ENCODE measurements at places on chromosomes 1 and 21. TPM values are rescaled to one million over a fixed set of nuclear protein-coding genes. Genes with fewer than 3 reads are reported as not detected.
A peak's percentile ranks its signal among the peaks of the same experiment; 100 is the strongest.

PDZK1 gene
- 0.34 TPM for total RNA-seq

DIRAS3 gene
- total RNA-seq: not detected

AIRE gene
- not detected for total RNA-seq

FCRLA gene
- not detected for total RNA-seq

CYP4A22 gene
- total RNA-seq: not detected

KRTAP24-1 gene
- total RNA-seq: not detected

SEC22B gene
- 21.9 TPM for total RNA-seq

CD1D gene
- total RNA-seq: not detected

SYCP1 gene
- not detected for total RNA-seq

ERVH48-1 gene
- 0.13 TPM for total RNA-seq

KCNK2 gene
- not detected for total RNA-seq

RGS18 gene
- total RNA-seq: 0.40 TPM

GBP7 gene
- 0.26 TPM for total RNA-seq

- DNase-seq: no peak
Observed at GRCh38 chr1:69553726-69554125, 14.0 kb upstream of the LRRC7 start.

DNA sequence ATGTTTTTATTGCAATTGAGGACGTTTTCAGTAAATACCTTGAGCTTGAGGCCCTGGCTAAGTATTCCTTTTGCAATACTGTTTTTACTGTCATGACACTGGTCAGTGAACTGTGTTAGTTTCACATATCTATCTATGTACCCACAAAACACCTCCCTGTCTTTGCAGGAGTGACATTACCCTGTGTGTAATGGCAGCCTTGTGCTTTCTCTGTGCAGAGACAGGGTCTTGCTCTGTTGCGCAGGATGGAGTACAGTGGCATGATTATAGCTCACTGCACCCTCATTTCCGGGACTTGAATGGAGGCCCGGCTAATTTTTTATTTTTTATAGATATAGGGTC is 8.9 kb downstream of the YBX1 start:
- DNase-seq: no peak

DNA sequence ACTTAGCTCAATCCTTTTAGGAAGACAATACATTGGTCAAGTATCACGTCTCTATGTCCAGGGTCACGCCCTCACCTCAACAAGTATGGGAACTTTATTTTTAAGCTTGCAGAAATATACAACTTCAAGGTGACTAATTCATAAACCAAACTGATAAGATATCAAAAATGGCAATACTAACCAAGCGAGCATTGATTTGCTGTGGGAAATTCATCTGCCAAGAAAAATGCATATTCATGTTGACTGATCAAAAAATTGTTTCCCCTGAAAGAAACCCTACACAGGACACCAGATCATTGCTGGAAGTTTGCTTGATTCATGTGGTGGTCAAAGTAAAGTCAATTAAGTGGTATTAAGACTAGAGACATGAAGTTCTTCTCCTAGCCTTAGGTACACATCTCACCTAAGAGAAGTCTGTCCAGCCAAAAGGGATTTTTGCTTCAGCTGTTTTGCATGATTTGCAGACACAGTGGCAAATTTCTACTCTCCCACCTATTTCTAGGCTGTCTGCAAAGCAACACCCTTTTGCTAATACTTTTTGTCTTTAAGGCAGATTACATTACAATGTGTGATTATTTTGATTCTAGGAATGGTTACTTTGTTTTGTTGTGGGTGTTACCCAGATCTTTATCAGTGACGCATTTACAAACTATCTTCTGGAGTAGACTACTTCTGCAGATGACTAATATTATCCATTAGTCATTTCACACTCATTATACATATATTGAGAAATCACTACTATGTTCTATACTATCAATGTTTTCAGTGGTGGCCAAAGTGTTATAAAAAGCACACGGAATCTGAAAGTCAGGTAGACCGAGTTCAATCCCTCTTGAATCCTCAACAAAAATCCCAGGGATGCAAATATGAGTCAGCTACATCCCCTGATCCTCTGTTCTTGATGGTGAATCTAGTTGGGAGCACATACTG is 12.4 kb downstream of the SAMSN1 start:
- no peak for DNase-seq

DNA sequence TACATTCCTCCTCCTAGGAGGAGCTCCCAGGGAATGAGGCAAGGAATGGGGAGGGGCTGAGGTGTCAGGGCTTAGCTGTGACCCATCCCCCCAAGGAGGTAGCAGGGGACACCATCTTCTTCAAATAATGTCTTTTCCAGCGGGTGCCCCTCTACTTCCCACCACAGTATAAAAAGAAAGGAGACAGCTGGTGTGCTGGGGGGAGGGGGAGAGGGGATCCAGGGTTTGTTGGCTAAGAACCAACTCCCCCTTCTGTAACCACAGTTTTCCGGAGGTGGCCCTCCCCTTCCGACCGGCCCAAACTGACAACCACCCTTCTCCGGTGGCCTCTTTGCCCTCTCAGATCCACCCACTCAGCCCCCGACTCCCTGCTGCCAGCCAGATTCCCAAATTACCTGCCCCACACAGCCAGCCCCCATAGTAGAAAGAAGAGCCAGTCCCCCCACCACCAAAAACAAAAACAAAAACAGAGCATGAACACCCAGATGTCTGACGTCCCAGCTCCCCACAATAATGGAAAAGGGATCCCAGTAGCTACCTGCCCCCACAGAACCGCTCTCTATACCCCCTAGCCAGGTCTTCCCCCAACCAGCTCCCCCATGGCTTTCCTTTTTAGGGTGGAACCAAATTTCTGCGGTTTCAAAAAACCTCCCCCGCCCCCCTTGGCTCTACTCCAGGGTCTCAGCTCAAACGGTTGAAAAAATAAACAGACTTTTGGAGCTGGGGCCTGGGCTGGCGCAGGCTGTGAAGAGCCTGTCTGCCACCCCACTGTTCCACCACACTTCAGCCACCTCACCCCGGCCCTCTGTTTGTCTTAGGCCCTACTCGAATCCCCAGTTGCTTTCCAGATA is 2.1 kb downstream of the ARHGEF2 start:
- peak; percentile 63 for DNase-seq

DNA sequence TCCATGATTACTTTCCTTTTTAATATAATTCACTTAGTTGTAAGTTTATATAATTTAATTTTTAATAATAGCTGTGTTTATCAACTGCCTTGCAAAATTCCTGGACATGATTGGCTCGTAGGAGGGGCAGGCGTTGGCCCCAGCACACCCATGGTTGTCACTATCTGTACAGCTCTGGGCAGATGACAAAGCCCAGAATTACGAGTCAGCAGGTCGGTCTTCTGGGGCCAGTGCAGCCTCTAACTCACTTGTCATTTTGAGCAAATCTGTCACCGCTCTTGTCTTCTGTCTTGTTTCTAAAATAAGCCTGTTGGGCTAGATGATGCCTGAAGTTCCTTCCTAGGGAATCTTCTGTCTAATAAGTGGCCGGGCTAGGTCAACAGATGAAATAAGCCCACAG is 21.4 kb upstream of the LRRC38 start:
- no peak for DNase-seq

DNA sequence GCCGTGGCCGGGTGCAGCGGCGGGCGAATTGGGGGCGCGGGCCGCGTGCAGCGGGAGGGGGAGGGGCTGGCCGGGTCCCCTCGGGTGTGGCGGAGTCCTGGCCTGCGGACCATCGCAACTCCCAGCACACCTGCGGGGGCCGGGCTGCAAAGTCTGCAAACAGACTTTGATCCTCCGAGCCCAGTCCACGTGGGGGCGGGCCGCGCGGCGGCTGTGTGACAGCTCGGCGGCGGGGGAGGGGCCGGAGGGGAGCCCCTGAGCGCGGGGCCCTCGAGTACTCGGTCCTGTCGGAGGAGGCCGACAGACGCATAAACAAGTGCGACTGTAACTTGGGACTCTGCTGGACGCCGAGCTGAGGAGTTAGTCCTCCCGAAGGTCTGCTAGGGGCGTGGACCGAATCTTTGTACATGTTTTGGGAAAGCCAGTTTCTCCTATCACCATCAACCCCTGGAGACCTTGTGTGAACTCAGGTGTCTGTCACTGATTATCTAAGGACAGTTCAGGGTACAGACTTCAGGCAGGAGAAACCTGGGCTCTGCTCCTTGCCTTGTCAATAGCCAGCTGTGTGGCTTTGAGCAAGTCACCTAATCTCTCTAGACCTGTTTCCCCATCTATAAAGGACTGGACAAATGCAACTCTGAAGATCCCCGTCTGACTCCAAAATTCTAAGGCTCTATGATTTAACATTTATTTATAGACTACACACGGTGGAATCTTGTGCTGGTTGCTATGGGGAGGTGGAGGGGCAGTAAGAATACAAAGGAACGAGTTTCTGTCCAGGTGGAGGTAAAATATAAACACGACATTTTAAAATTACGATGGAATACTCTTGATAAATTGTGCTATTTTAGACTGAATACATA is 710 bp upstream of the SLC30A1 start:
- DNase-seq: peak; percentile 85

DNA sequence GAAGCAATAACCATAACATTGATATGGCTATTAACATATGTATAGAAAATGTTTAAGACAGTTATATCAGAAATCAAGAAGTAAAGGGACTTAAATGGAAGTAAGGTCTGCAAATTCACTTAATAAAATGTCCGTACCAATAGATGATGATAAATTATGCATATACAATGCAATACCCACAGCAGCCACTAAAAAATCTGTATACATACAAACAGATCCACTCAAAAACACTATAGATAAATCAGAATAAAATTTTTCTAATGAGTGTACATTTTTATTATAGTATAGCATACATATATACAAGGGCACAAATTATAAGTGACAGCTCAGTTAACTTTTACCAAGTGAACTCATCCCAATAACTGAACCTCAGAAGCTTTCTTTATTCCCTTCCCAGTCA is 6.0 kb downstream of the LORICRIN start:
- DNase-seq: no peak

GRCh38 chr1:61284248-61284854 is 202.0 kb downstream of the NFIA start:
- no peak for DNase-seq

GRCh38 chr1:12450756-12451559 is 167.1 kb downstream of the DHRS3 start:
- no peak for DNase-seq

DNA sequence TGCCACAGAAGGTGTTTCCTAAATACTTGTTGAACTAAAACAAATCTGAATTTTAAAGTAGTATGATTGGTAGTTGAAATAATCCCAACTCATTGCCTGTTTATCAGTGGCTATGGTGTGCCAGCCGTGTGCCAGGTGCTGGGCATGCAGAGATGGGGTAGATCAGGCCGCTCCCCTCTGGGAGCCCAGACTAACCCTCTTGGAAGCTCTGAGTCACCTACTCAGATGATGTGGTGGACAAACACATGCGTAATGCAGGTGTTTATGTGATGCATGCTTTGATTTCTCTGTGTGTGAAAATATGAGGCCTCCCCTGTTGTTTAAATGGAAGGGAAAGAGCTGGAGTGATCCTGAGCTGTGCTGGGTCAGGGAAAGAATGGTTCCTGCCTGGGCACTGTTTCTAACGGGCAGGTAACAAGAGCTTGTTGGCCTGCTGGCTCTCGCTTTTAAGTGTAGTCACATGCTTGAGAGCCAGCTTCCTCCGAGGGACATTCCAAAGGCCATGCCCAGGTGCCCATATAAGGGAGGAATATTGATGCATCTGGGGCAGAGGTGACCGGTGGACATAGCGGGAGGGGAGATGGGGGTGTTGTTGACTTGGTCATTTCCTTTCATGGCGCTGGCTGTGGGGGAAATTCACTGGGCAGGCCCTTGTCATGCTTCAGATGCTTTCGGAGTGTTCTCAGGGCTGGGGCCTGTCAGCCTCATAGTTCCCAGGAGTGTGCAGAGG is 10.2 kb downstream of the MFN2 start:
- DNase-seq: no peak

GRCh38 chr1:86933562-86934377 is 19.3 kb downstream of the HS2ST1 start:
- no peak for DNase-seq

DNA sequence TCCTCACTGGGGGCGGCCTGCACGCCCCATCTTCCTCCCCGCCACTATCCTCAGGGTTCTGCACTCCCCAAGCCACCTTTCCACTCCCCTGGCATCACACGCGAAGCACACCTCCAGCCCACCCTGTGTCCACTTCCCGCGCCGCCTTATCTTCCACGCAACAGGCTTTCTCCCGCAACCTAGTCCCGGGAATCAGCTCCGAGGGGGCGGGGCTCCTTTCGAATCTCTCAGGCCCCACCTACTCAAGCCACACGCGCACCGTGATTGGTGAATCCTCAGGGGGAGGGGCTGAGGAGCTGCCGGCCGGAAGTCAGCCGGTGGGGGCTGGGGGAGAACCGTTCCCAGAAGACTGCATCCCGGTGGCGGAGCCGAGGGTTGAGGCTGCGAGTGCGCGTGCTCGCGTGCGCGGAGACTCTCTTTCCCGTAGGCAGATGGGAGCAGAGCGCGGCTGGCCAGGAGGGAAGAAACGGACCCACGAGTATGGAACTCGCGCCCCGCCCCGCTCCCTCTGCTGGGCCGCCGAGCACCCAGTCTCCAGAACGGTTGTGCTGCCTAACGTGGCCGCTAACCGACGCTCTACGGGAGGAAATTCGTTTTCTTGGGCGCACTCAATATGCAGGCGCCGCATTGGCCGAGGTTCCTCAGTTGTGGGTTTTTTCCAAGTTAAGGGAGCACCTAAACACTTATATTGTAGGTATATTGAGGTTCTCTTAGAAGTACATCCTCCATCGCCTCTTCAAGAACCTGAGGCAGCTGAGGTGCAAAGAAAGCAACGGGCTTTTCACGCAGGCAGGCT is at the start of gene PSRC1:
TSS of gene PSRC1 (minus strand) at position 194 of the 796 bp plus-strand sequence.
- DNase-seq: peak; percentile 93

DNA sequence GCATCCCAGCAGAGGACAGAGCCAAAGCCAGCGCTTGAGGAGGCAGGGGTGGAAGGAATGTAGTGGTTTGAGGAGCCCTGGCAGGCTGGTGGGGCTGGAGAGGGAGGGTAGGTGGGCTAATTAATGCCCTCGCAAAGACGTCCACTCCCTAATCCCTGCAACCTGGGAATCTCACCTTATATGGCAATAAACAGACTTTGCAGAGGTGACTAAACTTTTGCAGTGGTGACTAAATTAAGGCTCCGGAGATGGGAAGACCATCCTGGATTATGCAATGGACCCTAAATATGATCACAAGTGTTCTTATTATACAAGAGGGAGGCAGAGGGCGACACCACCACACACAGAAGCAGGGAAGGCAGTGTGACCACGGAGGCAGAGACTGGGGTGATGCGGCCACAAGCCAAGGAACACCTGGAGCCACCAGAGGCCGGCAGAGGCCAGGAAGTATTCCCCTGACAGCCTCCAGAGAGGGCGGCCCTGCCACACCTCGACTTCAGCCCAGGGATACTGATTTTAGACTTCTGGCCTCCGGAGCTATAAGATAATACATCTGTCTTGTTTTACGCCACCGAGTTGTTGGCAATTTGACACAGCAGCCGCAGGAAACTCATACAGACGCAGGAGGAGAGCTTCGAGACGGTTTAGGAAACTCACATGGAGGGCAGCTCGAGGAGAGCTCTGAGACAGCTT is 23.1 kb upstream of the NPPB start:
- DNase-seq: no peak

DNA sequence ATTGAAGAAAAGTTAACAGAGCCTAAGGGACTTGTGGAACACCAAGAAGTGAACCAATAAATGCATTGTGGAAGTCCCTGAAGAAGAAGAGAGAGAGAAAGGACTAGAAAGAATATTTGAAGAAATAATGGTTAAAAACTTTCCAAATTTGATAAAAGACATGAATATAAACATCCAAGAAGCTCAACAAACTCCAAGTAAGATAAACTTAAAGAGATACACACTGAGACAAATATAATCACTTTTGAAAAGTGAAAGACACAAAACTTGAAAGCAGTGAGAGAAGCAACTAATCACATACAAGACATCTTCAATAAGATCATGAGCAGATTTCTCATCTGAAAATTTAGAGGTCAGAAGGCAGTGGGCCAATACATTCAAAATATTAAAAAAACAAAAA is 91.2 kb downstream of the MPZL1 start:
- DNase-seq: no peak

Measured in activated CD8-positive, alpha-beta T cell treated with anti-CD3 and anti-CD28 coated beads, Interleukin-2, amount 10 ng/mL, durations not matched to agents 7 days and 5 days (primary cell).